ENCODE measurements at places on chromosomes 5 and 9.

- no peak for DNase-seq
Measured at GRCh38 chr9:16426716-16427115, 443.8 kb downstream of the BNC2 start.

GRCh38 chr5:171867786-171868185 is 82.2 kb downstream of the SMIM23 start:
- DNase-seq = no peak

DNA sequence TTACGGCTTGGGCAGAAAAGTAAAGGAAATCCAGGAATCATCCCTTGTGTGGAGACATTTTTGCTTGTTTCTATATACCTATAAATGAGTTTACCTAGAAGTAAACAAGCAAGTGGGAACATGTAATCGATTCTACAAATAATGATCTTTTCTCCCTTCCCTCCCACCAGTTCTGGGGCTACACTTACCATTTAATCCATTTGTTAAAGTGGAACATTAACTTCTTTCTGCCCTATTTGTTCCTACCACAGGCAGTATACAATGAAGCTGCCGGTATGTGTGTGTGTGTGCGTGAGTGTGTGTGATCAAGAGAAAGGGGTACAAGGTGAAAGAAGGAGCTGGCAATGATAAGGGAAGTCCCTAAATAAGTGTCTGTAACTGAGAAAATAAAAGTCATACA is 26.4 kb upstream of the ELL2 start:
- DNase-seq = no peak

GRCh38 chr9:91120200-91120599 is 241.5 kb downstream of the AUH start:
- no peak for DNase-seq

DNA sequence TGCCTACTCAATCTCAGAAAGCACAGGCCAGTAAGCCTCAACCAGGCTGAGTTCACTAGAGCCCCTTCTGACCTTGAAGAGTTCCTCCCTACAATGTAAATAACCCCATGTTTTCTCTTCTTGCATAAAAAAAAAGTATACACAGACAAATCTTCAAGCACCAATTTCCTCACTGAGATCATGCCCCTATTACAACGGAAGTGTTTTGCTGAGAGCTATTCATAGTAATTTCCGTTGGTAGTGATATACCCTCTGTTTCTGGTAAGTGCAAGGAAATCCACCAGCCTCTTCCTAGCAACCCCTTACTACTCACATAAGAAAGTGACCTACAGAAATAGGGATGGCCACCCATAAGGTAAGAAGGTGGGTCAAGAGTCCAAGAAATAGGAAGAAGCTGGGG is 76.4 kb upstream of the TARS1 start:
- DNase-seq = no peak

Data from activated naive CD8-positive, alpha-beta T cell treated with anti-CD3 and anti-CD28 coated beads, Interleukin-2, amount 50 U/mL, for 16 hours (primary cell).